ENCODE measurements at places on chromosomes 3 and 15. TPM values are rescaled to one million over a fixed set of nuclear protein-coding genes. Genes with fewer than 3 reads are reported as not detected.
A peak's percentile ranks its signal among the peaks of the same experiment; 100 is the strongest.

The MCTP2 gene
- total RNA-seq = 49.8 TPM

DNA sequence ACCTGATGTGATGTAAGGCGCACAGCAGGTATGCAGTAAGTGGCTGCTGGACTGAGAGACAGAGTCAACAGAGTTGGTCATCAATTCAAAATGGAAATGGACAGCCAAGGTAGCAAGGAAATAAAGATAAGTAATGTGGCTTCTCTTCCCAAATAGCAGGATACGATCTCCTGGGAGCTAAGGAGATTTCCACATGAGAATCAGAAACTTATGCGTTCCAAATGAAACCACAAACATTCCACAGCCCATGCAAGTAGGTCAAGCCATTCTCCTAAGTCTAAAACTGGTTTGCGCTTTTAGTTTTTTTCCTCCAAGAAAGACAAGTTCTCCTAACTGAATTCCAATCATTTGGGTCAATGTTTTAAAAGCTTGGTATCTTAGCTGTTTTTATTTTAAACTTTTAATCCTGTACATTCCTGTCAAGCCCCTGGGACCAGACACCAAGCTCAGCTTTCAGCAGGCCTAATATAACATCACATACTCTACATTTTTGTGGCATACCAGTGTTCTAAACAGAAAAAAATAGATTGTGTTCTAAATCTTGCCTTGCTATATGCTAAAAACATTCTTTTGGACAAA lies 73.7 kb upstream of the TSPAN3 start:
- peaks cover 5% of the 10 kb centered on the region for H3K4me1 ChIP-seq
- no peaks in the 10 kb centered on the region for H3K27me3 ChIP-seq
- DNase-seq = no peak
- H3K36me3 ChIP-seq = peaks cover 23% of the 10 kb centered on the region

- peak within 1 kb of the TSS; percentile 83 for H3K4me3 ChIP-seq
- DNase-seq = peak; percentile 90
- H3K27ac ChIP-seq = peak within 1 kb of the TSS; percentile 68
- H3K4me1 ChIP-seq = peaks cover 12% of the 10 kb centered on the region
Observed at GRCh38 chr3:9951962-9952805, at the start of gene PRRT3. Gene PRRT3 (minus strand): TSS chr3:9952408. CDS start chr3:9950115, 2,293 bp downstream.

DNA sequence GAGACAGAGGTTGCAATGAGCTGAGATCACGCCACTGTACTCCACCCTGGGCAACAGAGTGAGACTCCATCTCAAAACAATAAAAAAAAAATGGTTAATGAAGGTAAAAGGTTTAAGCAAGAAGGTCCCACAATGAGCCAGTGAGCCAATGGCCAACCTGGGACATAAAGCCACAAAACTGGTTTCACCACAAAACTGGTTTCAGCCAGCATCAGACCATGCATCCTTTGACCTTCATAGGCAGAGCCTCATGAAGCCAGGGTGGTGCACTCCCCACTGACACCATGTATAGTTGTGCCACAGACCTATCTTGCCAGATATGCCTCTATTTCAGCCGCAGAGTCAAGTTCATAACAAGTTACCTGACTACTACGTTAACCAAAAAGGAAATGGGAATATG lies 41.9 kb downstream of the SCAP start:
- H3K4me1 ChIP-seq = peaks cover 3% of the 10 kb centered on the region
- no peak overlapping the region for H3K27ac ChIP-seq
- H3K36me3 ChIP-seq = peaks cover 40% of the 10 kb centered on the region
- DNase-seq = no peak
- H3K27me3 ChIP-seq = no peaks in the 10 kb centered on the region
- H3K4me3 ChIP-seq = no peak overlapping the region

The TGM5 gene
- 0.07 TPM for total RNA-seq

GRCh38 chr3:125172346-125172745 lies 40.2 kb downstream of the SLC12A8 start:
- no peaks in the 10 kb centered on the region for H3K36me3 ChIP-seq
- peaks cover 35% of the 10 kb centered on the region for H3K27me3 ChIP-seq
- H3K4me1 ChIP-seq = peaks cover 2% of the 10 kb centered on the region
- H3K27ac ChIP-seq = no peak overlapping the region
- DNase-seq = no peak

The EPHB1 gene
- total RNA-seq = 1.6 TPM

- H3K4me1 ChIP-seq = peaks cover 27% of the 10 kb centered on the region
- H3K36me3 ChIP-seq = no peaks in the 10 kb centered on the region
- no peak for DNase-seq
- no peaks in the 10 kb centered on the region for H3K27me3 ChIP-seq
Observed at GRCh38 chr3:157097198-157097597, 62.7 kb downstream of the CCNL1 start.

The GOLGA8H gene
- total RNA-seq = not detected

DNA sequence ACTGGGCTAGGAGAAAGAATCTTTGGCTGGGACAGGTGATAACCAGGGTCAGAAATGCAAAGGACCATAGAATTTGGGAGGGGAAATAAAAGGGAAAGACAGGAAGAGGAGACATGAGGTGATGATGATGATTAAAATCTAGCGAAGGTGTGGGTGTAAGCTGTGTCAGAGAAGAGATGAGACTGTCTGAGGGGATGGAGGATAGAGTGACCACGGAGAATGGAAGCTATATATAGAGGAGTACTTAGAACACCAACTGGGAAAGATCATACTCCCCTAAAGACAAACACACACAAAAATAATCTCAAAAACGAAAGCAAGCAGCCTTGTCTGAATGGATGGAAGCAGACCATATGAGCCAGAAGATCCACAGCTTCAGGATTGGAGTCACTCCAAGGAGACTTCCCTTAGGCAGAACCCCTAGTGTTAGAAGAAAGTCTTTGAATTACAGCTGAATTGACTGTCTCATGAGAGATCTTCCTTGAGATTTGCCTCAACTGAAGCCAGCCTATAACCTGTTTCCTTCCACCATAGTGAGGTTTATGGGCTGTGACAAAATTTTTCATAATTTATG lies 115.2 kb upstream of the DAZL start:
- no peak overlapping the region for H3K27ac ChIP-seq
- peaks cover 4% of the 10 kb centered on the region for H3K4me1 ChIP-seq
- no peaks in the 10 kb centered on the region for H3K27me3 ChIP-seq
- no peak overlapping the region for H3K4me3 ChIP-seq
- H3K36me3 ChIP-seq = no peaks in the 10 kb centered on the region
- DNase-seq = no peak

The AGBL1 gene
- not detected for total RNA-seq

DNA sequence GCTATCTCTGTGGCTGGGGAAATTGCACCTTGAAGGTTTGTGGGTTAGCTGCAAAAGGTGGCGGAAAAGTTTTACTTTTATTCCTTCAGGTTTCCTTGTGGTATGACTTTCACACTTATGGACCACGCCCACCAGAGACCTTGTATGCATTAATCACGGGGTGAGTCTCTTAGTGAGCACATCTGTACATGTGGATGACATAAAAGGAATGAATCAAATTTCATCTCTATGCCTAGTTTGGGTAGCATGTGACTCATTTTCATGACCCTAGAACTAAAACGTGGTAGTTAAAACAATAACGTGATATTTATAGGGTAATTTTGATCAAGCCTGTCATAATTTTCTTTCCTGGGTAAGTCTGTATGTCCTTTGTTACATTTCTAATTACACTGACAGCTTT lies 141.7 kb downstream of the PDCD6IP start:
- H3K36me3 ChIP-seq = no peaks in the 10 kb centered on the region
- no peak for DNase-seq
- H3K4me1 ChIP-seq = no peaks in the 10 kb centered on the region
- peaks cover 7% of the 10 kb centered on the region for H3K27me3 ChIP-seq
- no peak overlapping the region for H3K27ac ChIP-seq

- no peak overlapping the region for H3K4me3 ChIP-seq
- H3K27me3 ChIP-seq = peaks cover 34% of the 10 kb centered on the region
- H3K36me3 ChIP-seq = no peaks in the 10 kb centered on the region
- no peaks in the 10 kb centered on the region for H3K4me1 ChIP-seq
- H3K27ac ChIP-seq = no peak overlapping the region
- no peak for DNase-seq
Observed at GRCh38 chr3:194982472-194982871, 288.5 kb downstream of the XXYLT1 start.

DNA sequence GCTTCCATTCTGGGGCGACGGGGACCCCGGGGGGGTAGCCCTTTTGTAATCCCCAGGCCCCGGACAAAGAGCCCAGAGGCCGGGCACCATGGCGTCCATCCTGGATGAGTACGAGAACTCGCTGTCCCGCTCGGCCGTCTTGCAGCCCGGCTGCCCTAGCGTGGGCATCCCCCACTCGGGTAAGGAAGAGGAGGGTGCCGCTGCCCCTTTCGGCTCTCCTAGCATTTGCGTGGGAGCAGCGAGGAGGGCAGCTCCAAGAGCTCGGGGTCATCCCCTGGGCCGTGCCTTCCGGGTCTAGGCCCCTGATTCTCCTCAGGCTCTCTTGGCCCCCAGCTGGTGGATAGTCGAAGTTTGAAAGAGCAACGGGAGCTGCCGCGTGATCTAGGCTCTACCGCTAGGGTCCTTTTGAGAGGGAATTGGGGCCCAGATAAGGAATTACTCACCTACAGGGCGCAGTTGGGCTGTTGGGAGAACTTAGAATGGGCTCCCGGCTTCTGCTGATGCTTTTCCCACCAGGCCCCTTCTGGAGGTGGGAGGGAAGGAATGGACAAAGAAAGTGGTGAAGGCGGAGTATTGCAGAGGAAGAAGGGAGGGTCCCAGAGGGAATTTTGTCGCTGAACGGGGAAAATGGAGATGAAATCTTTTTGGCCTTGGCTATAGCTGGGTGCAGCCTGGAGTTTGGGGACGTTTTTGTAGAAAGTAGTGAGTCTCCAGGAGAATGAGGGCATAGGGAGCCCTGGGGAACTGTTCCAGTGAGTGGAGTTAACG lies 615 bp downstream of the VPS18 start:
- H3K36me3 ChIP-seq = peaks cover 14% of the 10 kb centered on the region
- peaks cover 32% of the 10 kb centered on the region for H3K4me1 ChIP-seq
- peak; percentile 89 for DNase-seq
- H3K4me3 ChIP-seq = peak overlapping the region; percentile 100
- H3K27me3 ChIP-seq = peaks cover 3% of the 10 kb centered on the region

DNA sequence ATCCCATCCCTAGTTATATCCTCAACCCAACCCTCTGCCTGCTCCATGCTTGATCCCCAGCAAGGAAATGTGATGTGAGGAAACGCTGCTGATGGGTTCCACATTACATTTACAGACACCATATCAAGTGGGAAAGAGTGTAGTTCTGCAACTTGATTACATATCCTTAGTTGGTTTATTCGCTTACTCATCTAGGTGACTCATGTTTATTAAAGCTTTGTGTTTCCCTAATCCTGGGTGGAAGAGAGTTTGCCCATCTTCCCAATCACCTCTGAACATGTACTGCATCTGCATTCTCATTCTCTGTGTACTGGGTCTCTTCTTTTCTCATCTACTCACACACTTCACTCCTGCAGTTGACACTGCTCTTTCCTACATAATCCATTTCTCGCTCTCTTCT lies 91.7 kb upstream of the PDZRN3 start:
- no peak overlapping the region for H3K4me3 ChIP-seq
- no peaks in the 10 kb centered on the region for H3K4me1 ChIP-seq
- no peaks in the 10 kb centered on the region for H3K27me3 ChIP-seq

DNA sequence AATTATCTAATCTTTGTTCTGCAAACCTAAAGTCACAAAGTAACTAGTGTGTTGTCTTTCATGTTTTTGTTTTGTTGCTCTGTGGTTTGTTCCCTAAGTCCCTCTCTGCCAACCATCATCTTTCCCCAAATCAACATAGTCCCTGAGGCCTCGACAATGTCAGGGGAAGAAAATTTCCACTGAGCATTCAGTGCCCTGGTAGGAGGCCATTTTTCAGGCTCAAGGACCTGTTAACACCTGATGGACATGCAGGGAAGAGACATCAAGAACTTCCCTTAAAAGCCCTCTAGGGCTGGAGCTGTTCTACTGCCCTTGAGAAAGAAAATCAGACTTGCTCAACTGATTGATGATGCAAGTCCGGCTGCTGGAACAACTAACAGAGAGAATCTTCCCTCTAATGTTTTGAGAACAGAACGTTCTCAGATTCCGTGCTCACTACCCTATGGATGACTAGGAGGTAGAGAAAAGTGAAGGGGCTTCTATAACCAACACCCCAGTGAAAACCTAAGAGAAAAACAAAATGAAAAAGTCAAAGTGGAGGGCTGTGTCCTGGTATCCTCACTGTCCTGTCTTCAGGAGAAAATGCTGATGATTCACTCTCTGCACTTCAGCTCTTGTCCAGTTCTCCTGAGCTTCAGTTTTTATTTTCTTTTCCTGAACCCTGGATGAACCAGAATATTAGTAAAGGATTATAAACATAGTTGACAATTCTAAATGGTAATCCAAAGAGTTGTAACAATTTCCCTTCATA lies 373.1 kb downstream of the FOXP1 start:
- H3K4me3 ChIP-seq = no peak overlapping the region
- H3K36me3 ChIP-seq = peaks cover 1% of the 10 kb centered on the region
- H3K4me1 ChIP-seq = peaks cover 7% of the 10 kb centered on the region
- peaks cover under 1% of the 10 kb centered on the region for H3K27me3 ChIP-seq

GRCh38 chr15:86912661-86913060 lies 833.0 kb downstream of the AGBL1 start:
- no peaks in the 10 kb centered on the region for H3K4me1 ChIP-seq
- H3K4me3 ChIP-seq = no peak overlapping the region
- H3K27ac ChIP-seq = no peak overlapping the region
- DNase-seq = no peak
- H3K27me3 ChIP-seq = no peaks in the 10 kb centered on the region
- no peaks in the 10 kb centered on the region for H3K36me3 ChIP-seq

The CEMIP gene
- total RNA-seq = not detected

The DUOX1 gene
- 0.02 TPM for total RNA-seq

The FBXL22 gene
- total RNA-seq = 0.80 TPM

The GADL1 gene
- not detected for total RNA-seq

DNA sequence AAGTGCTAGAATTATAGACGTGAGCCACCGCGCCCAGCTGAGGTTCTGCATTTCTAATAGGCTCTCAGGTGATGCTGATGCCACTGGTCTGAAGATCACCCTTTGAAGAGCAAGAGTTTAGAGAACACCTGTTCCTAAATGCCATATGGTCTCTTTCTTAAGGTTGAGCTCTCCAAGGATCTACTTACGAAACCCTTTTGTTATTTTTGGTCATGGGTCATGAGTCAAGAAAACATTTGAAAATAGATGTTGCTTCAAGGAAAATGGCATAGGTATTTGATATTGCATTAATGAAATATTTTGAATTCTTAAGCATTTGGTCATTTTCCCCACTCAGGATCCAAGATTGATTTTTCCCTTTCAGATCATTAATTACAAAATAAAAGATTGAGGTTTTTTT lies 74.7 kb upstream of the SOX2 start:
- DNase-seq = no peak
- no peak overlapping the region for H3K4me3 ChIP-seq
- no peak overlapping the region for H3K27ac ChIP-seq
- no peaks in the 10 kb centered on the region for H3K4me1 ChIP-seq
- no peaks in the 10 kb centered on the region for H3K36me3 ChIP-seq

The LRIG1 gene
- total RNA-seq = 52.8 TPM

DNA sequence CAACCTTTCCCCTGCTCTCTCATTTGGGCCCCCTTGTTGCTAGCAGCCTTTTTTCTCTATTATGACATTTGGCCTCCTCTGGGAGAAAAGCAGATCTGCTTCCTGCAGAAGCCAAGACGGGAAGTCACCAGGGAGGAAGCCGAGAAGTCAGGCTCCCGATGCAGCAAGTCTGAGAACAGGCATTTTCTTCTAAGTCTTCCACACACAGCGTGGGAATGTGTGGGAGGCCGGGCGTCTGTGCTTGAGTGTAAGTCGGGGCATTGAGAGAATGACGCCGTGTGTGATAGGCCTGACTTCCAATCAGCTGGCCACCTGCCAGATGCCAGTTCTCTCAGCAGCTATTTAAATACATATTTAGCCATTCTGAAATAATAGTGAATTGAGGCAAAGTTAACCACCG lies 75.8 kb upstream of the FAM98B start:
- no peak overlapping the region for H3K4me3 ChIP-seq
- peaks cover 34% of the 10 kb centered on the region for H3K27me3 ChIP-seq
- H3K36me3 ChIP-seq = no peaks in the 10 kb centered on the region
- DNase-seq = no peak
- H3K4me1 ChIP-seq = no peaks in the 10 kb centered on the region
- H3K27ac ChIP-seq = no peak overlapping the region

Measured in activated CD4-positive, alpha-beta T cell treated with anti-CD3 and anti-CD28 coated beads, Interleukin-2, amount 10 ng/mL, durations not matched to agents 24 days and 14 days (primary cell).